ENCODE measurements at places on chromosomes 3 and 15.

GRCh38 chr3:70833239-70833960, 521.0 kb upstream of the MDFIC2 start:
- DNase-seq = no peak

DNA sequence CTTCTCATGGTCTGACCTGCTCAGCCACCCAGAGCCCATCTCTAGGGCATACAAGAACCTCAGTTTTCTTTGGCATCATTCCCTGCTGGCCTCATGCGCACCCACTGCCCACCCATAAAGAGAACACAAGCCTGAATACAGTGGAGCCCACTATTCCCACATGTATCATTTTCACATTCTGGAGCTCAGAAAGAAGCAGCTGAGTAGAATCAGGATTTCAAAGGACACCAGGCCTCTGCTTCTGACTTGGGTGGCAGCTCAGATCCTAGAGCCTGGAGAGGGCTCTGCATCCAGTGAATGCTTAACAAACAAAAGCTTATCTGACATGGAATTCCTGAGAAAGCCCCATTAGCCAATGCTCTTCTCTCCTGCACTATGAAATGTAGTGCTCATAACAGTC, 34.7 kb downstream of the RBP2 start:
- no peak for DNase-seq

DNA sequence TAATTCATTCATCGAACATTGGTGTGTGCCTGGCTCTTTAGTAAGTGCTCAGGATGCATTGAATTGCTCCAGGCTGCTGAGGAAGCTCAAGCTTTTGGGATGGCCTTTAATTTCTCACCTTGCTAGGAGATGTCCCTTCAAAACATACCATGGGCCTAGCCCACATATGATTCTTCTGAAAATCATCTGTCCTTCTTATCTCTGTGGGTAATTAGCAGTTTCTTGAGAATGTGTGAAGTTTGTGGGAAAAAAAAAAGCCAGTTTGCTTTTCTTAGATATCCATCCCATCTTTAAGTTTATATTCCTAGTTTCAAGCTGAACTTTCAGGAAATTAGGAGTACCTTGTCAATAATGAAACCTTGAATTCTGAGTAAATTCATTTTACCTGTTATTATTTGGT, 532.3 kb upstream of the SUCLG2 start:
- no peak for DNase-seq

- DNase-seq = no peak
These were observed 149.6 kb downstream of the MAGI1 start for GRCh38 chr3:65888980-65889706.

- DNase-seq = no peak
These were observed 119.5 kb upstream of the SPATA12 start for GRCh38 chr3:56940976-56941375.

GRCh38 chr3:48034000-48034516, 17.8 kb upstream of the MAP4 start:
- no peak for DNase-seq

- DNase-seq = no peak
These were observed 337.4 kb downstream of the IL5RA start for GRCh38 chr3:2772803-2773202.

DNA sequence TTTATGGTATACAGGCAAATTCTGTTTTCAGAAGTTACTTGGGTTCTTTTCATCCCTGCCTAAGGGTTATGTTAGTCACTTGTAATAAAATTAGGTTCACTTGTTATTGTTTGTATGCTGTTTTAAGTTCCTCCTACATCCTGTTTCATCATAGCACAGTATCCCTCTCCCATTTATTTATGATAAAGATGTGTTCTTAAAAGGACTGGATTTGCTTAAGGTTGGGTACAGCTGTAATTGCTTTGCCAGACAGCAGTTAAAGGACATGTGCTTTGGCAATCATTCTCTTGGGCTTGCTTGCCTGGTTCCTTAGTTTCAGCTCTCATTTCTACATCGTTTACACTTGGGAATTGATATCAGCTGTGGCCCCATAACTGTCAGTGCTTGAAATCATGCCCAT, 11.7 kb downstream of the ATP2C1 start:
- no peak for DNase-seq

GRCh38 chr3:188978421-188979171, 193.2 kb upstream of the TPRG1 start:
- no peak for DNase-seq

GRCh38 chr3:105912891-105913290, 44.1 kb upstream of the CBLB start:
- no peak for DNase-seq

DNA sequence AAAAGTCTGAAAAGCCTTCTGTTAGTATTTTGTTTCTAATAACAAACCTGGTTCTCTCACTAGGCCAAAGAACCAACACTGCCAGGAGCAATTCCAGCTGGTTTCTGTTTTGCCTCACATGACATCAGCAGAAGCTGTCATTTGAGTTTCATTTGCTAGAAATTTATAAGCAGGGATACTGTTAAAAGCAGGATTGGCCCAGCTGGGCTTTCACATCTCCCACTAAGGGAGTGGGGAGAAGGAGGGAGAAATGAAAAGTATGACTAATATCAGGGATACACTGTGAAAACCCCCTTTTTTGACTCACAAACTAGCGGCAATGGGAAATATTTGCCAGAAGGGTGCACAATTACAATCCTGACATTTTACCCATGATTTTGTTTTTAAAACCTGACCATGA, 5.3 kb downstream of the CCDC80 start:
- peak; percentile 30 for DNase-seq

DNA sequence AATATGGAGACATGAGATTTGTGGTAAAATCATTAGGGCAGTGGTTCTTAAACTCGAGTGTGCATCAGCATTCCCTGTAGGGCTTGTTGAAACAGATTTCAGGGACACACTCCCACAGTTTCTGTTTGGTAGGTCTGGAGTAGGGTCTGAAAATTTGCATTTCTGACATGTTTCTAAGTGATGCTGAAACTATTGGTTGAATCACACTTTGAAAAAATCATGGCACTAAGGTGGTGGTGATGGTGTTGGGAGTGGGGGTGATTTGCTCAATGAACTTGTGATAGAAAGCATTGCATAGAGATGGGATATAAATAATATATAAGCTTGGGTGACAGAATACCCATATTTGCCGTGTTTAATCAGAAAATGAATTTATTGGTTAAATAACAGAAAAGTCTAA, 11.3 kb downstream of the MITF start:
- DNase-seq = no peak

DNA sequence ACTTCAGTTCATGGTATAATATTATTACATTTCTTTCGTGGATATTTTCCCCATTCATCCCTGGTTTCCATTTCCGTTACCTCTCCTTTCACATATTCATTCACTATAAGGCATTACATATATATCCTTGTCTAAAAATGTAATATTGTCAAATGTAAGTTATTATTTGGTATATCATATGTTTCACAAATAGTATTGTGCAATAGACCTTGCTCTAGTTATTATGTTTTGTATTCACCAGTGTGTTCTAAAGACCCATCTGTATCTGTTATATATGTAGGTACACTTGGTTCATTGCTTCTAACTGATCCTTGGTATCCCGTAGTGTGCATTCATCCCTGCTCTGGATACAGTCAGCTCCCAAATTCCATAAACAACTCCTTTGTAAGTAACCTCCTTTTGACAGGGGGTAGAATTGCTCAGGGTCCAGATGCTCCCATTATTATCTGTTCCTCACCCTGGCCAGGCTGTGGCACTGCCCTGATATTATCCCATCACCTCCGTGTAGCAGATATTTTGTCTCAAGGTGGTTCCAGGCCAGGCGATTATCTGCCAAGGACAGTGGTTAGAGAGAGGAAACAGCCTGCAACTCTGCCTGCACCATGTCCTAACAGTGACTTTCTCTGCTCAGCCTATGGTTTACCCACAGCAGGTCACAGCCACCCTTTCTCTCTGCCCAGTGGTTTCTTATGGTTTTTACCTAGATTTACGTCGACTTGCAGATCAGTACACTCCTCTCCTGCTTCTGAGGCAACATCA, 29.2 kb downstream of the PAQR9 start:
- DNase-seq = no peak

DNA sequence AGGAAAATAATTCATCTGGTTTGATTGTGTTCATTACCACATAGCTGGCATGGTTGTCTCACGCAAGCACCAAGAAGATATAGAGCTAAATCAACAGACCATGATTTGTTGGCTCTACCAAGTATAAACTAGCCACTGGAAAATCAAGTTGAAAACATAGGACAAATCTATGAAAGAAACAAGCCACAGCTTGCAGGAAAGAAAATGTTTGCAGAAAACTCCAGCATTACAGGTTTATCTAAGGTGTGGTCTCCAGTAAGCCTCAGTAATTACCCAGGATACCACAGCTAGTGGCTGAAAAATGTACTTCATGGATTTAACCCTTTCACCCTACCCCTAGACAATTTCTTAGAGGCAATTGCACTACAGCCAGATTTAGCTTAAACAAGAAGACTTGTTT, 340.6 kb downstream of the SOX2 start:
- no peak for DNase-seq

DNA sequence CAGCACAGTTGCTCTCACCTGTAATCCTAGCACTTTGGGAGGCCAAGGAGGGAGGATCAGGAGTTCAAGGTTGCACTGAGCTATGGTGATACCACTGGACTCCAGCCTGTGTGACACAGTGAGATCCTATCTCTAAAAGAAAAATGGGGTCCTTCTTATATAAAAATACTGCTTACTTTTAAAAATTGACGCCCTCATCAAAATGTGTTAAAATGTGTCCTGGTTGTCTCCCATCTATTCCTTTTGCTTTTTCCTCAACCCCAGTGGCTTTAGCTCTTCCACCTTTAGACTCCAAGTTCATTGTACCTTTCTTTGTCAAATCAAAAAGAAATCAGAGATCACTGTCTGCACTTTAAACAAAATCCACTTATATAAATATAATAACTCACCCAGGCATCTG, 60.3 kb upstream of the GPD1L start:
- no peak for DNase-seq

- no peak for DNase-seq
These were observed 12.4 kb downstream of the GLYCTK start for GRCh38 chr3:52299879-52300611.

GRCh38 chr3:31295150-31295765, 237.5 kb upstream of the STT3B start:
- DNase-seq = no peak

GRCh38 chr3:48656841-48657281, 5.8 kb downstream of the CELSR3 start:
- no peak for DNase-seq

- DNase-seq = no peak
These were observed 6.3 kb downstream of the FRMD5 start for GRCh38 chr15:44188795-44189194.

- no peak for DNase-seq
These were observed 47.6 kb downstream of the GAP43 start for GRCh38 chr3:115670911-115671310.

Data from colonic mucosa (tissue), 4 donors.